NCI-H345 (cell line): ENCODE measurements at places on chromosomes 5 and 9.

DNA sequence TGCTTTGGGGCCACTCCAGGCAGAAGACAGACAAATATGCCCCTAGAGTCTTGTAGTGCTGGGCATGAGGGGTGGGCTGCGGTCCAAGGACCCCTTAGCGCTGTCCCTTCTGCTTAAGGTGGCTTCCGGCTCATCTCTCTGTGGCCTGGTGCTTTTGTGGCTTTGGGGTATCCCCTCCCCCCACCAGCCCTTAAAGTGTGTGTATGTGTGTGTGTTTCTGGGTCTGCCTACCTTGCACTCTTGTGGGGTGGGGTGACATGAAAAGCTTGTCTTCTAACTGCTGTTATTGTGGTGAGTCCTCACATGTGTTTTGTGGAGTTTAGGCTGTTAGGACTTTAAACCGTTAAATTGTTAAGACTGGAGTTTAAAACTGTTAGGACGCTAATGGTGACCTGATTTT lies 23.6 kb downstream of the MARCHF6 start:
- DNase-seq = no peak

- no peak for DNase-seq
These were observed 1.4 kb upstream of the DAB2 start for GRCh38 chr5:39426051-39426745.

DNA sequence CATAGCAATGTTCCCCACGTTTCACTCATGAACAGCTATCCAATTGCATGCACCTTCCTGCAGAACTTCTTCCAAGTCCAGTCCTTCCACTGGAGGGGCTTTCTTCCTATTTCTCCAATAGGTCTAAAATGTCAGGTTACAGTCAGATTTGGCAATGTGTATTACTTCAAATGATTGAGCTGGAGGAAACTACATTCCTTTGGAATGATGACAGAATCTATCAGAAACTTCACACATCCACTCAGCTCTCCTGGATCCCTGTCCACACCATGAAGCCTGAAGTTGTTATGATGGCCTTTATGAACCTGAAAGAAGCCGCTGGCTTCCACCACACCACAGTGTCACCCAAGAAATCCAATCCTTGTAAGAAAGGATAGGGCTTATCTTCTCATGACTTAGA lies 32.2 kb downstream of the FBXW2 start:
- DNase-seq = no peak

GRCh38 chr5:51380603-51381207 lies 2.5 kb upstream of the ISL1 start:
- peak; percentile 71 for DNase-seq

DNA sequence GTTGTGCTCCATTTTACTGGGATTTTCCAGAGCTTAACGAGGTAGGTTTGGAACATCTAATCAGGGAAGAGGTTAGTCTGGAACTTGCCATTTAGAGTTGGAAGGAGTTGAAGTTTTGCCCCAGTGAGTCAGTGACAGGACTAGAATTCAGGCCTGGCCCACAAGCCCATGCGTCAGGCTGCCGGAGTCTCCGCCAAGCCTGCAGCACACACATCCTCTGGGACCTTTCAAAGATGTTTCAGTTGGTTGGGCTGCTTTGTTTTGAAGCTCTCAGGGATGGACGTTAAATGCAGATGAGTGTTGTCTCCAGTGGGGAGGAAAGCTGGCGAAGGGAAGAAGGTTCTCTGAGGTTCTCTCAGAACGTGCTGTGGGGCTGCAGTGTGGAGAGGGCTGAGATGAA lies 147.0 kb downstream of the PSAT1 start:
- no peak for DNase-seq

GRCh38 chr5:141735823-141736222 lies 53.8 kb upstream of the ARAP3 start:
- no peak for DNase-seq

GRCh38 chr5:115578657-115579056 lies 23.6 kb downstream of the TICAM2 start:
- no peak for DNase-seq

- DNase-seq = no peak
These were observed 19.8 kb upstream of the TXNDC8 start for GRCh38 chr9:110357505-110357904.

- no peak for DNase-seq
These were observed 328.9 kb downstream of the PJA2 start for GRCh38 chr5:109080896-109081295.

GRCh38 chr5:139386050-139386438 lies 2.9 kb upstream of the SLC23A1 start:
- no peak for DNase-seq

DNA sequence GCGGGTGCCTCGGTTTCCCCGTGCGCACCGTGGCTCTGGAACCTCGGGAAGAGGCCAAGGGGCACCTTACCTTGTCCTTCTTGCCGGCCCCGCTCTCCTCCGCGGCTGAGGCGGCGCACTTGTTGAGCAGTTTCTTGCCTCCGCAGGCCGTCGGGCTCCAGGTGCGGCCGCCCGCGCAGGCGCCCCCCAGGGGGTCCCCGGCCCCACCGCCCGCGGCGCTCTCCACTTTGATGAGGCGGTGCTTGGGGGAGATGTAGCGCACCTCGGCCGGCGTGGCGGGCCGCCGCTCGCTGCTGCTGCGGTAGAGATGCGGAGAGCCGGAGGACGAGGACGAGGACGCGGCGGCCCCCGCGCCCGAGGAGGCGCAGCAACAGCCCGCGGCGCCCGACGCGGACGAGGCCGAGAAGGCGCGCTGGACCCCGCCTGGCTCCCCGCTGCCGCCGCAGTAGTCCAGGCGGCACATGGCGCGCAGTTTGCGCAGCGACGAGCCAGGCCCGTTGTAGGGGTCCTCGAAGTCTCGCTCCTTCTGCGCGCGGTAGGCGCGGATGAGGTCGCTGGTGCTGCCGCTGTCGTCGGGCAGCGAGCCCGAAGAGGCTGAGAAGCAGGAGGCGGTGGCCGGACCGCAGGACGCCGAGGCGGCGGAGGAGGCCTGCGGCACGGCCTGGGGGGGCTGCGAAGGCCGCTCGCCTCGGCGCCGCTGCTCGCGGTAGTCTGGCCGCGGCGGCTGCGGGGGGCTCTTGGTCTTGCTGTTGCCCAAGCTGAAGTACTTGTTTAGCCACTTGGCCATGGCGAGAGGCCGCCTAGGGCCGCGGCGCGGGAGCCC lies 957 bp downstream of the SHB start:
- peak; percentile 40 for DNase-seq

DNA sequence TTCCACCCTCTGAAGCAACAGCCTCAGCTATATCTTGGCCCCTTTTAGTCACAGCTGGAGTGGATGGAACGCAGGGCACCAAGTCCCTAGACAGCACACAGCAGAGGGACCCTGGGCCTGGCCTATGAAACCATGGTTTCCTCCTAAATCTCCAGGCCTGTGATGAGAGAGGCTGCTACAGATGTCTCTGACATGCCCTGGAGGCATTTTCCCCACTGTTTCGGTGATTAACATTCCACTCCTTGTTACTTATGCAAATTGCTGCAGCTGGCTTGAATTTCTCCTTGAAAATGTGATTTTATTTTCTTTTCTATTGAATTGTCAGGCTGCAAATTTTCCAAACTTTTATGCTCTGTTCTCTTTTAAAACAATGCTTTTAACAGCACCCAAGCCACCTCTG lies 384.8 kb downstream of the PRR16 start:
- DNase-seq = no peak

- DNase-seq = no peak
These were observed 68.4 kb upstream of the SLC1A1 start for GRCh38 chr9:4421847-4422246.

DNA sequence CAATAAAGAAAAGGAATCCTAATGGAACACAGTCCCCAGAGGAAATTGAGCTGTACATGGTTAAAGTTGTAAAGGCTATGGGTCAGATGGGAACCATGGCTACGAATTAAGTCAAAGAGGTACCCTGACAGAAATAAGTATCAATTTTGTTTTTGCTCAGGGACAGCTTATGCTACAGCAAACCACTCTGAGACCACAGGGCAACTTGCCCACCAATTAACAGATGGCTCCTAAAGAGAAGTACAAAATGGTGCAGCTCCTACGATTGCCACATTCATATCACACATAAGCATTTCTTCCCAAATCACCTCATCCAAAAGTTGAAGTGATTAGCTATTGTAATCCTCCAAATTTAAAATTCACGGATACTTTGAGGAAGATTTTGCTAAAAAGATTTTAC lies 83.0 kb downstream of the ELAVL2 start:
- DNase-seq = no peak

GRCh38 chr5:128276537-128277216 lies 193.1 kb downstream of the SLC12A2 start:
- DNase-seq = no peak

GRCh38 chr5:6847870-6848269 lies 134.6 kb downstream of the TENT4A start:
- DNase-seq = no peak

DNA sequence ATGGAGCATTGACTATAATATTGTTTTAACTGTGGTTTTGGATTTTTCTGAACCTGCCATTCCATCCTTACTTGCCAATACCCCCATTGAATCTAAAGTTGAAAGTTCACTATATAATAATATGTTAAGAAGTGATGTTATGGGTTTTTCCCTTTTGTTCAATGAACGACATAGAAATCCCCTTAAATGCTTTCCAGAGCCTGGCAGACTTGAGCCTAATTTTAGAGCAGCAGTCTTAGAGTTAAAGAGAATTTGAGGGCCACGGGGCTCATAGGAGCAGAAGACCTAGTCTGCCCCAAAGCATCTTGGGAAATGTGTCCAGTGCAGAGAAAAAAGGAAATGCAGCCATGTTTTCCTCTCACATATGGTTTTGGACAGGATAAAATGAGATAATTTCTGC lies 146.1 kb upstream of the SLC44A1 start:
- DNase-seq = no peak

- DNase-seq = no peak
These were observed 5.2 kb upstream of the CEL start for GRCh38 chr9:133056533-133056932.

DNA sequence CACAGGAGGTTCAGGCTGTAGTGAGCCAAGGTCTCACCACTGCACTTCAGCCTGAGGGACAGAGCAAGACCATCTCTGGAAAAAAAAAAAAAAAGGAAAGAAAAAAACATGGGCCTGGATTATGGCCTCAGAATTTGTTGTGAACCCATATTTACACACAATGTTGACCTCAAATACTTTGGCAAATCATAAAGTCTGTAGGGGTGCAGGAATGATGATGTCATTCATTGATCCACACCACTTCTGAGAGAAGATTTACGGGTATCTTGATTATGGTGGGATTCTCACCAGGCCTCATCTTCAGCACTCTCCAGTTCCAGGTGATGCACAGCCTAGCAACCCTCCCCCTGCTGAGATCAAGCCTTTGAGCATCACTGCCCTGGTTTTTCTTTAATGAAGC lies 156.9 kb downstream of the CDH6 start:
- no peak for DNase-seq

- DNase-seq = no peak
These were observed 352.6 kb upstream of the PANK3 start for GRCh38 chr5:168931638-168932345.

DNA sequence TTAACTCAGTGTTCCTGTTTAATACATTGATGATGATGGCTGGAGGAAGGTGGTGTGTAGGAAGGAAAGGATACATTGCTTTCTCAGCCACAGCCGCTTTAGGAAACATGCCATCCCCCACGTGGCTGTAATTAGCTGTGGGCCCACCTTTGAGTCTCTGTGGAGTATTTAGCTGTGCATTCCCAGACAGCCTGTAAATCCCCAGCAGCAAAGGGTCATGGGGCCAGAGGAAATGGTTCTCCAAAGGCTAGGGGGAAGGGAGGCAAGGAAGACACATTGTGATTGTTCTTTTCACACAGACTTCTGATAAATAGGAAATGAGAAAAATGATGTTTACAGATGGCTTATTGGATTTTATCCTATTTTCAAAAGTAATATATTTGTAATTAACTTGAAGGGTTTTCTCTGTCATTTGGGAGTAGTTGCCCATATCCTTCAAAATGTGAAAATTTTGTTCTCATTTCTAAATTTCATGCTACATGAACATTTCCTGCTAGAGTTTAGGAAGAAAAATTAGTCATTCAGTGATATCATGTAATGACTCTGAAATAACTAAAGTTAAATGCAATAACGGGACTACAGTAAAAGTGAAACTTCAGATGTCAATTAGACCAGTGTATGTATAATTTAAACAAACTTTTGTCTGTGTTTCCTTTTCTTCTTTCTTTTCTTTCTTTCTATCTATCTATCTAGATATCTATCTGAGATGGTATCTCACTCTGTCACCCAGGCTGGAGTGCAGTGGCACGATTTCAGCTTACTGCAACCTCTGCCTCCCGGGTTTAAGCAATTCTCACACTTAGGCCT lies 24.3 kb upstream of the F2R start:
- no peak for DNase-seq

DNA sequence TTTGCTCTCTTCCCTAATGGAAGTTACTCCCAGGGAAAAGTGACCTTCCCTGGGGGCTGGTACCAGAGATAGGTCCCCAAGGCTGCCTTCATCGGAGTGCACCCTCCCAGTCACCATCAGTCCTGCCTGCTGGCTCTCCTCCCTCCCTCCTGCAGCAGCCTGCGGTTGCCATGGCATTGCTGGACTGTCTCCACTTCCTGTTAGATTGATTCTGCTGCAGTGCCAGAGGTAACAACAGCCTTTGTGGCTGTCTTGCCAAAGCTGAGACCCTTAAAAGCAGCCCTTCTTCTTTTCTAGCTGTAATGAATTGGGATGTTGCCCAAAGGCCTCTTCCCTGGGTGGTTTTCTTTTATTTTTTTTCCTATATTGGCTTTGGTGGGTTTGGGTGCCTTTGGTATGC lies 78.1 kb upstream of the PRLR start:
- no peak for DNase-seq

DNA sequence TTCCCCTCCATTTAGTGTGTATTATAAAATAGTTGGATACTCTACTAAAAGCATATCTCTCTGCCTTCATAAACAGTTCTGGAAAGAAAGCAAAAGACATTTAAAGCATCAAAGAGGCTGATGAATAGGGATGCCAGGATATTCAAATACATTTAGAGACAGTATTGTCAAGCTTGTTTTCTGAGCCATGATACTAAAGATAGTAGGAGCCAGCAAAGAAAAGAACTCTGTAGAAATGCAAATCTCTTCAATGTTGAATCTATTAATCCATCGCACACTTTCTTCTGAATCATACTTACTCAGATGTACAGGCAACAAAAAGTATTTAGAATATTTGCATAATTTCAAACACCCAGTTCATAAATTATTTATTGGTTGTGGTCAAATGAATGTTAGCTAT lies 207.1 kb upstream of the MEF2C start:
- DNase-seq = no peak

- no peak for DNase-seq
These were observed 58.2 kb upstream of the RPS23 start for GRCh38 chr5:82336226-82336958.

GRCh38 chr9:68552700-68553476 lies 12.2 kb upstream of the TMEM252 start:
- DNase-seq = no peak

DNA sequence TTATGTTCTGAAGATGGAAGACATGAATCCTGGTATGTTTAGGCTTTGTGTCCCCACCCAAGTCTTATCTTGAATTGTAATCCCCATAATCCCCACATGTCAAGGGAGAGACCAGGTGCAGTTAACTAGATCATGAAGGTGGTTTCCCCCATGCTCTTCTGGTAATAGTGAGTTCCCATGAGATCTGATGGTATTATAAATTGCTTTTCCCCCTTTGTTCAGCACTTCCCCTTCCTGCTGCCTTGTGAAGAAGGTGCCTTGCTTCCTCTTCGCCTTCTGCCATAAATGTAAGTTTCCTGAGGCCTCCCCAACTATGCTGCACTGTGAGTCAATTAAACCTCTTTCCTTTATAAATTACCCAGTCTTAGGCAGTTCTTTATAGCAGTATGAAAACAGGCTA lies 229.0 kb downstream of the ARL15 start:
- DNase-seq = no peak

- no peak for DNase-seq
These were observed 49.4 kb downstream of the ABHD17B start for GRCh38 chr9:71861618-71862017.

- DNase-seq = peak; percentile 37
These were observed 9.1 kb downstream of the PTCH1 start for GRCh38 chr9:95507464-95508241.
